ENCODE measurements at places on chromosomes 2 and 18.

GRCh38 chr2:227805578-227805977, 8.1 kb upstream of the CCL20 start:
- no peak for DNase-seq

DNA sequence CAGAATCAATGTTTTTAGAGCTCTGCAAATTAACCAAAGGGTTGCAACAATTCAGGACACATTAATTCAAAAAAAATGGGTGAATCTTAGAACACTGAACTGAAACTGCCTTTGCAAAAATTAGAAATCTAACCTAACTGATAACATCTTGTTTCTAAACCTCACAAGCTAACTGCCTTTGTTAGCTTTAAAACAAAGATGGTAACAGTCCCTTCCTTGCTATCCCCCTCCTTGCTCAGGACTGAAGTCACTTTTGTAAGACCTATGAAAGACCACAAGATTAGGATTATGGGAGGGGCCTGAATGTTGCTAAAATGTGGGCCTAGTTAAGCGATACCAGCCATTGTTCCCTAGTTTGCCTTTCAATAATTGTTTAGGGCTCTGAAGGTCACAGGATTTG, 44.9 kb upstream of the LONRF2 start:
- no peak for DNase-seq

DNA sequence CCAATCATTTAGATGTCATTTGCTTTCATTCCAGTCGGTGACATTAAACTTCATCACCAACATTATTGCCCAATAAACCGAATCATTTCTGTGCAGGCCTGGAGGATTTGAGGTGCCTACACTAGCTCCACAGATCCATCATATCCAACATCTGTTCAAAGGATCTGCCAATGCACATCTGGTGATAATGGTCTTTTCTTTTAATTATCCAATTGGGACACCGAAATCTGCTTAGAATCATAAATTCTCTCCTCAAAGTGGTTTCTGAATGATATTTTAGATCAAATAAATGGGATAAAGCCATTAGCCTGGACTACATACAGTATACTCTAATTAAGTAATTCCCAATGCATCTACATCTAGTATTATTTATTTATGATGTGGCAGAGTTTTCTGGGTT, 85.6 kb downstream of the ABCA12 start:
- no peak for DNase-seq

GRCh38 chr2:171159372-171160118, 1.1 kb downstream of the TLK1 start:
- peak; percentile 78 for DNase-seq

DNA sequence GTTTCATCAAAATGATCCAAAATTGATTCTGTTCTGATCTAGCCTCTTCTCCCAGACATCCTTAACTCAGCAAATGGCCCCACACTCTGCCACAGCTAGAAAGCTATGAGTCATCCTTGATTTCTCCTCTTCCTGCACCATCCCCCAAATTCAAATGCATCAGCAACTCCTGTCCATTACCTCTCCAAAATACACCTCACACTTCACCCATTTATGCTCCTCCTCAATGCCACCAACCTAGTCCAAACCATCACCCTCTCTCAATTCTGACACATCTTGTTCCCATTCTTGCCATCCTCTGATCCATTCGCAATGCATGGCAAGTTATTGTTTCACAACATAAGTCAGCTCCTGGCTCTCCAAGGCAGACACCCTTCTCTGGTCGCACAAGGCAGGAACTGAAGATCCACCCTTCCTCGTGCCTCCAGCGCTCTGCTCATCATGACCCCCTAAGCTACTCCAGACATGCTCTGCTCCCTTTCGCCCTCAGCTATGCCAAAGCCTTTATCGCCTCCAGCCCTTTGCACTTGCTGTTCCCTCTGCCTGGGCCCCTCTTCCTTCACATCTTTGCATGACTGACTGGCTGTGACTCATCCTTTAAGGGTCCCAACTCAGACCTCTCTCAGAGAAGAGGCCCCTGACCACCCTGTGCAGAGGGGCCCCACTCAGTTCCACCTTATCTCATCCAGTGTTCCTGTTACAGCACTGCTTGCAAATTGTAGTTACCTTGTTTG, 83.6 kb downstream of the MREG start:
- no peak for DNase-seq

DNA sequence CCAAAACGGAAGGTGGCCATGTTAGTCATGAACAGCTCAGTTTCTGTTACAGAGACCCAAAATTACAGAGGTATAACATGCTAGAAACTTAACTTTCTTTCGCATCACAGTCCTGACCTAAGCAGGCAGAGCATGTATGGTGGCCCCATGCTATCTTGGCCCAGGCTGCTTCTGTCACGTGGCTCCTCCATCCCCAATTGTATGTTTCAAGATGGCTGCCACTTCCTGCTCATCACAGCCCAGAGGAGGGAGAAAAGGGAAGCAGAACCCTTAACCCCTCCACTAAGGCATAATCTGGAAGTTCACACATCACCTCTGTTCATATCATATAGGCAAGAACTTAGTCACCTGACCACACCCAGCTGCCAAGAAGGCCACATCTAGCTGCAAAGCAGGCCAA, 28.7 kb downstream of the CDK15 start:
- DNase-seq: no peak

- DNase-seq: no peak
Observed at GRCh38 chr2:10325278-10326145, 22.8 kb downstream of the HPCAL1 start.

DNA sequence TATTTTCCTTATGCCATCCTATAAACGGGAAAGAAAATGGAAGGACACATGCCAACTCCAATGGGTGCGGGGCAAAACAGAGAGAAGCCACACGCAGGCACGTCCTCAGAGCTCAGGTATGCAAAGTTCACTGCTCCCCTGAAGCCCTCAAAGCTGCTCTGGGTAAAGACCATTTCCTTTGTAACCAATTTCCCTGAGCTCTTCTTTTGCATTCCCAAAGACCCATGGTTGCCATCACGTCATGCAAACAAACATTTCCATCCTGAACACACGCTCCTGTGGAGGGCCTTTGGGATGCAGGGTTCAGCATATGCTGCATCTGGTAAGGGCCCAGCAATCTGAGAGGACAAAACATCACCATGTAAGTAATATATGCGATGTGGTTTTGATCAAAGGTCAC, 69.4 kb downstream of the EMILIN2 start:
- peak; percentile 32 for DNase-seq

DNA sequence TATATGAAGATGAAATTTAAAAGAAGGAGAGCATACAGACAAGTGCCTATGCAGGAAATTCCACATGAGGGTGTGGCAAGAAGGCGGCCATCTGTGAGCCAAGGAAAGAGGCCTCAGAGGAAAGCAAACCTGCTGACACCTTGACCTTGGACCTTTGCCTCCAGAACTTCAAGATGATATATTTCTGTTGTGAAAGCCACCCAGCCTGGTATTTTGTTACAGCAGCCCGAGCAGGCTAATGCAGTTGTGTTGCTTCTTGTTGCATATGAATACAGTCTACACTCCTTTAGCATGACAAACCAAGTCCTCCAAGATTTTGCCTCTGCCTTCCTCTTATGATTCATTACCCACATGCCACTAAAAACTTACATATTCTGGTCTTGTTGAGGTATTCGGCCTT, 374.8 kb upstream of the TRIB2 start:
- DNase-seq: no peak

GRCh38 chr18:74230922-74231714, 60.6 kb downstream of the CYB5A start:
- no peak for DNase-seq

DNA sequence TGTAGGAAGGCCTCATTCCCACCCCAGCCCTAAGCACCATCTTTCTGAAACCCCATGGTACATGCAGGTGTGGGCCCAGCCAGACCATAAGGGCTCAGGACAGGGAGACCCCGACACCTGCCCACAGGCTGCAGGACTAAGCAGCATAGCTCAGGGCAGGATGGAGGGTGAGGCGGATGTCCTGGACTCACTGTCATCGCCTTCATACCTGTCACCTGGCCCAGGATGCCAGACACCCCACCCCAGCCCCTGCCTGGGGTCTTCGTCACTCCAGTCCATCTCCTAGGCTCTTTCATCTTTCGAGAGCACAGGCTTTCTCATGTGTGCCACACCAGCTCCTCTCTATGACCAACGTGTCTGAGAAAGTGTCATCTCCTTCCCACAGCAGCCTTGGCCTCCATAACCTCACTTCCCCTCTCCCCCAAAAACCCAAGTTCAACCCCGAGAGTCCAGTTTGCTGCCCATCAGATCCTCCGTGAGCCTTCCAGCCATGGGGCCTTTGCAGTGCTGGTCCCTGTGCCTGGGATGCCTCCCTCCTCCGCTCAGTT, 71.5 kb downstream of the EMX1 start:
- peak; percentile 25 for DNase-seq

DNA sequence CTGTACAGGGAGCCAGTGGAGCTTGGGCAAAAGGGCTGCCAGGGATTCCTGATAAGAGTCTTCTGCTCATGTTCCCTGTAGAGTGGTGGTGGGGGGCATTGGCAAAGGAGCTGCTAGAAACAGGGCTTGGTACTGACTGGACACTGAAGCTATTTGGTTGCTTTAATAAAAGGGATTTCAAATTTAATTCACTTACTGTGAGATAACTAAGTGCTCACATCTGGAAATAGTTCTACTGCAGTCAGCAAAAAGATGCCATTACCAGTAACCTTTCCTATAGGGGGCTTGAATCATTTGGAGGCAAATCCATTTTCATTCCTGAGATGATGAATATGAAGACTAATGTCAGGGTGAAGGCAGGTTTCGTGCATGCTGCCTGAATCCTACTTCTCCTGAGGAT, 94.3 kb upstream of the DOCK10 start:
- DNase-seq: no peak

GRCh38 chr2:213227458-213227857, 56.8 kb upstream of the SPAG16 start:
- DNase-seq: no peak

- no peak for DNase-seq
Observed at GRCh38 chr2:69914950-69915945, at the start of gene MXD1. MXD1 (plus strand) TSS chr2:69915109; CDS start chr2:69915331, 222 bp downstream.

DNA sequence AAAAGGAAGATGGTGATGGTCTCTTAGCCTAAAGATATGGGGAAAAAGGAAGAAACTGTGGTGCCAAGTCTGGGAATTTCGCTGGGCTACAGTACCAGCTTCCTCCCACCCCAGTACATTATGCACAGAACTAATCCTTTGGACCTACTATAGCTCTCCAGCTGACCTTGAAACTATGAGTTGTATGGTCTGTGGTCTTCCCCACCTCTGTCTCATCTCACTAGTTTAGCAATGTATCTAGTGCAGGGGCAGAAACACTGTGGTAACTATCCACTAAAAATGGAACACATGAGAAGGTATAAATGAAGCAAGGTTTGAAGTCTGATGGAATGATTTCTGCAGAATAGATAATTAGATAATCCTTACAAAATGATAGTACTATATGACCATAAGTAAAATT, 190.4 kb upstream of the CCDC150 start:
- no peak for DNase-seq

DNA sequence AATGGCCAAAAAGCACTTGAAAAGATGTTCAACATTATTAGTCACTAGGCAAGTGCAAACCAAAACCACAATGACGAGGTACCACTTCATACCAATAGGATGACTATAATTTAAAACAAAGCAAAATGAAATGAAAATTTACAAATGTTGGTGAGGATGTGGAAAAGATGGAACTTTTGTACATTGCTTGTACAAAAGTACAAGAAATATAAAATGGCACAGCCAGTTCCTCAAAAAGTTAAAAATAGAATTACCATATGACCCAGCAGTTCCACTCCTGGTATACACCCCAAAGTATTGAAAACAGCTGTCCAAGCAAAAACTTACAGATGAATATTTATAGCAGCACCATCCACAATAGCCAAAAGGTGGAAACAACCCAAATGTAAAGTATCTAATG, 107.8 kb upstream of the XPO1 start:
- DNase-seq: no peak

- DNase-seq: no peak
Observed at GRCh38 chr18:49380801-49381200, 79.6 kb downstream of the DYM start.

DNA sequence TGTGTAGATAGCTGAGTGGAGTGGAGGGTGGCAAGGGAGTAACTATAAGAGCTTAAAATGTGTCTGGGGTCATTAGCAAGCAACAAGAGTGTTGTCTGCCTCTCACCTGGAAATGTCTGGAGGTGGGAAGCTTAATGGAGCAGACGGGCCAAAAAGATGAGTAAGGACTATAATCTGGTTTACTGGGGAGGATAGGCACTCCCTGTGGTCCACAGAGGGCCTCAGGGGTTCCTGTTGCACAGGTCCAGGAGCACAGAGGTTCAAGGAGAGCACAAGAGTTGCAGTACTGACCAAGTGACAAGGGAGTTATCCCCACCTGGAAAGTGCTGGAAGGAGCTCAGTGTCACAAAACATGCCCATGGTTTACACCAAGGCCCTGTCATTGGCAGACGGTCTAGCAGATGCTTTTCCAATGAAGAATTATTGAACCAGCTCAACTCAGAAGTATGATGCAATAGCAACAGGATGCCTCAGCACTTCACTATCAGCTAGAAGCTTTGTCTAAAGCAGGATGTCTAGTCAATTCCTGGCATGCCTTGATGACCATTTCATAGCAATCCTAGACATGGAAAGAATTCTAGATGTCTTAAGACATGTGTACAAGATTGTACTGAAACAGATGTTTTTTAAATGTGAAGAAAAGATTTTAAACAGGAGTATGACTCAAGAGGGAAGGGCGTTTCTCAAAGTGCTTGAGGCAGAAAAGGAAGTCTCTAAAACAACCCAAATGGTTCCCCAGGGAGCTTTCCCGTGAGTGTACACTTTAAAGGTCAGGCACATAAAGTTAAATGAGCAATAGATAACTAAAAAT, 62.9 kb upstream of the SERPINE2 start:
- DNase-seq: no peak

GRCh38 chr2:171260471-171261424, 100.1 kb upstream of the TLK1 start:
- DNase-seq: no peak

- no peak for DNase-seq
Observed at GRCh38 chr2:220148471-220149248, 521.2 kb downstream of the SLC4A3 start.

- DNase-seq: no peak
Observed at GRCh38 chr2:15745350-15745749, 153.7 kb downstream of the DDX1 start.

- DNase-seq: no peak
Observed at GRCh38 chr18:56036741-56037140, 448.7 kb upstream of the TCF4 start.

GRCh38 chr2:223235986-223236385, 184.0 kb downstream of the KCNE4 start:
- DNase-seq: no peak

DNA sequence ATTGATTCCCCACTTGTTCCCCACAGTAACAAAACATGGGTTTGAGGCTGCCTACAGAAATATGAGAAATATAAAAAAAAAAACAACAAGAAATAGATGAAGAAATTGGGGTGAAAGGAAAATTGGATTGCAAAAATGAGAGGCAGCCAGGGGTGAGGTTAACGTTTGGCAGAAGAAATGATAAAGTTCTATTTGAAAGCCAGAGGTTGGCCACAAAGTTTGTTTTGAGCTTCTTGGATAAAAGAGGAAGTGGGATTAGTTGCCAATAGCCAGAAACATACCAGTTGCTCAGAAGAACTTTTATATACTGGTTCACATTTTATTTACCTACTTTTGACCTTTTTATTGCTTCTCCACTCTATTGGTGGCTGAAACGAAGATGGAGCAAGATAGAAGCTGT, 67.5 kb downstream of the FASTKD2 start:
- DNase-seq: no peak

Data from activated CD8-positive, alpha-beta memory T cell treated with anti-CD3 and anti-CD28 coated beads, Interleukin-2, amount 50 U/mL, for 48 hours (primary cell).